PC-9 (cell line): ENCODE measurements at places on chromosomes 12 and 14. TPM values are rescaled to one million over a fixed set of nuclear protein-coding genes. Genes with fewer than 3 reads are reported as not detected.

Gene CAPZA3
- not detected in 2 replicates for total RNA-seq

Gene GPR65
- total RNA-seq = not detected in 2 replicates

DNA sequence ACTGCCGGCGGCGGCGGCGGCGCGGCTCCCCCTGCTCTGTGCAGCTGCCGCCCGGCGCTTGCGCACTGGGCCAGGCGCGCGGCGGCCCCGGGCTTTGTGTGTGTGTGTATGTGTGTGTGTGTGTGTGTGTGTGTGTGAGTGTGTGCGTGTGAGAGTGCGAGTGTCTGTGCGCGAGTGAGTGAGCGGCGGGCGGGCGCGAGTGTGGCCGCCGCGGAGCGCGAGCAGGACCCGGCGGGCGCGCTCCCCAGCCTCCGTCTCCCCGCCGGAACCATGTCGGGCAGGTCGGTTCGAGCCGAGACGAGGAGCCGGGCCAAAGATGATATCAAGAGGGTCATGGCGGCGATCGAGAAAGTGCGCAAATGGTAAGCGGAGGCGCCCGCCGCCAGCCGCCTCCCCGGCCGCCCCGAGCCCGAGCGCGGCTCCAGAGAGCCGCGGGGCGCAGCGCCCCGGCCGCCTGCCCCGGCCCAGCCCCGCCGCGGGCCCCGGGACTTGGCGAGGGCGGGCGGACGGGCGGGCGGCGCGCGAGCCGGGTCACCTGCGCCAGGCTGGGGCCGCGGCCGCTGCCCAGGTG, at the start of gene BCL7A:
BCL7A (plus strand) TSS at position 63 of the 571 bp plus-strand sequence; CDS start at position 271, 208 bp downstream.
- no peak for DNase-seq

DNA sequence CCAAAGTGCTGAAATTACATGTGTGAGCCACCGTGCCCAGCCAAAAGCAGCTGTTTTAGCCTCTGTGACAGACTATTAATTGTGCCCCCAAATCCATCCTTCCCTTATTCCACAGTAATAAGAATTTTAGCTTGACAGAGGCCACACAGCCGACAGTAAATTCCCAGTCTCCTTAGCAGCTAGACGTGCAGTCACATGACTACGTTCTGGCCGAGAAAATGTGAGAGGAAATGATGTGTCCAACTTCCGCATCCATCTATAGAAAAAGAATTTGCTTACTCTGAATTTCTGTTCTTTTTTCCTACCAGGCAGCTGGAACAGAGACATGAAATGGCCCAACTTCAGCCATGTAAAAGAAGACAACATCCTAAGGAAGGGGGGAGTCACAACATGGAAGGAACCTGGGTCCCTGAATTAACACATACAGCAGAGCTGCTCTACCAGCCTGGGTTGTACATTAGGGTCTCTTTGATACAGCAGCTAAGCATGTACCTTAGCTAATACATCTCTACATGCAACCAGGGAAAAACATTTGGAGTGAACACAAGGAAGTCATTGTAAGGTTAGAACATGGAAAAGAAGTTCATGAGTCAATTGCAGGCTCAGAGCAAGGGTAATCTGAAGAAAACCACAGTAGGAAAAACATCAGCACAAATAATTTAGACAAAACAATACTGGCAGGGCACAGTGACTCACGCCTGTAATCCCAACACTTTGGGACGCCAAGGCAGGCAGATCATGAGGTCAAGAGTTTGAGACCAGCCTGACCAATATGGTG, 35.5 kb downstream of the CIT start:
- no peak for DNase-seq

DNA sequence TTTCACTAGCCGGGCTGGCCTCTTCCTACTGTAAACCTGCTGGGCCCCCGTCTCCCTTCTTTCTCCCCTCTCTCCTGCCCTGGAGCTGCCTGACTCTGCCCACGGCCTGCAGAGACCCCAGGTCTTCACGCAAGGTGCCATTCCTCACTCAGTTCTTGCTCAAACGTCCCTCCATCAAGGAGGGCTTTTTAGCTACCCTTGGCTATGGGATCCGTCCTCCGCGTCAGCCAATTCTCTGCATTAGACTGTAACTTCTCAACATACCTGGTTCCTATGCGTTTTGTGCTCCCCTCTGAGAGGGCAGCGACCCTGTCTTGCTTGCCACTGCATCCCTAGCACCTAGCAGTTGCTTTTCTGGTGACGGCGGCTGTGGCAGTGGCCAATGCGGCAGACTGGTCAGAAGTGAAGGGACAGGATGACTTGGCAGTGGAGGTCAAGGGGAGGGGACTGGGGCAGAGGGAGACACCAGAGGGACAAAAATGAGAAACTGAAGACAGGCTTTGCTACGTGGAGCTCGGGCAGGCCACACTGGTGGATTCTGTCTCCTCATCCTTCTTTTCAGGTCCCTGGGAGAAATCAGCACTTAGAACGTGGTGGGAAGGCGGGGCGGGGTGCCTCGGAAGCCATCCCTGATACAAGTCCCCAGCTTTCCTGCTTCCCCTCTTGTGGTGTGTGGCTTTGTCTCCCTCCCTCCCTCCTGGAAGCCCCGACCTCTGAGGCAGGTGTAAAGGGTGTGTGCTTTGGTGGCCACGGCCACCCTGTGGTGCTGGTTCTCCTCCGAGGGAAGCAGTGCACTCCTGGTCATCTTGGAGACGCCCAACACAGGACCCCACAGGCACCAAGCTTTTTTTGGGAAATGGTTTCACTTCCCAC, 1.8 kb downstream of the B3GNT4 start:
- no peak for DNase-seq

GRCh38 chr12:129966146-129966995, 62.5 kb upstream of the TMEM132D start:
- no peak for DNase-seq
